Activated CD8-positive, alpha-beta memory T cell treated with anti-CD3 and anti-CD28 coated beads for 24 hours (primary cell): ENCODE measurements at places on chromosomes 7 and 10.

DNA sequence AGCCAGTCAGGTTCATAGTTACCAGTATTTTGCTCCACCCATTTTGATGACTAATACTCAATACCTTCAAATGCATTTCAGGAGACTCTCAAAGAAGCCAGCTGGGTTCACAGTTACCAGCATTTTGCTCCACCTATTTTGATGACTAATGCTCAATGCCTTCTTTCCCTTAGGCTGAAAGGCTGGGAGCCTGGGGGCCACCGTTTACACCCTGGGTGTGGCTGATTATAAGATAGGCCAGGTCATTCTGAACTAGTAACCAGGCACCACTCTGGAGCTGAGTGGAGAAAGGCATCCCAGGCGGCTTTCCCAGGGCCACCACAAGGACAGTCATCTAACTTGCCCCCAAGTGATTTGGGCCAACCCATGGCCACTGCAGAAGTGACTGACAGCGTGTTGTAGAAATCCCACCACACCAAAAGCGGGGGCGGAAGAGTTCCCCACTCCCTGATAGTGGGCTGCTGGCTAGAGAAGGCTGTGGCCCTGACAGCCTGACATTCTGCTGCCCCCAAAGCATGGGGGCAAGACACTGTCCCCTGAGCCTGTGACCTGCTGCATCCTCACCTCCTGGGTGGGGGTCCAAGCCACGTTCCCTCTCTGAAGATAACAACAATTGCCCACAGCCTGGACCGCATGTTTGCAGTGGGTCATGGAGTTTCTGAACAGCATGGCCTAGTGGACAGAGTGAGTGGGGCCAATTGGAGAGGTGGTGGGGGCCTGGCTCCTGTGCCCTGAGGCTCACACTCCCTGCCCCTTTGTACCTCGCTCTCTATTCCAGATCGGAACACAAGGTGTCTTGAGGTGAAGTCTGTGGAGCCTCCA, 23.0 kb upstream of the ZNF488 start:
- DNase-seq, result no peak

- DNase-seq, result no peak
These were observed 104.7 kb downstream of the CDH23 start for GRCh38 chr10:71501402-71501801.

DNA sequence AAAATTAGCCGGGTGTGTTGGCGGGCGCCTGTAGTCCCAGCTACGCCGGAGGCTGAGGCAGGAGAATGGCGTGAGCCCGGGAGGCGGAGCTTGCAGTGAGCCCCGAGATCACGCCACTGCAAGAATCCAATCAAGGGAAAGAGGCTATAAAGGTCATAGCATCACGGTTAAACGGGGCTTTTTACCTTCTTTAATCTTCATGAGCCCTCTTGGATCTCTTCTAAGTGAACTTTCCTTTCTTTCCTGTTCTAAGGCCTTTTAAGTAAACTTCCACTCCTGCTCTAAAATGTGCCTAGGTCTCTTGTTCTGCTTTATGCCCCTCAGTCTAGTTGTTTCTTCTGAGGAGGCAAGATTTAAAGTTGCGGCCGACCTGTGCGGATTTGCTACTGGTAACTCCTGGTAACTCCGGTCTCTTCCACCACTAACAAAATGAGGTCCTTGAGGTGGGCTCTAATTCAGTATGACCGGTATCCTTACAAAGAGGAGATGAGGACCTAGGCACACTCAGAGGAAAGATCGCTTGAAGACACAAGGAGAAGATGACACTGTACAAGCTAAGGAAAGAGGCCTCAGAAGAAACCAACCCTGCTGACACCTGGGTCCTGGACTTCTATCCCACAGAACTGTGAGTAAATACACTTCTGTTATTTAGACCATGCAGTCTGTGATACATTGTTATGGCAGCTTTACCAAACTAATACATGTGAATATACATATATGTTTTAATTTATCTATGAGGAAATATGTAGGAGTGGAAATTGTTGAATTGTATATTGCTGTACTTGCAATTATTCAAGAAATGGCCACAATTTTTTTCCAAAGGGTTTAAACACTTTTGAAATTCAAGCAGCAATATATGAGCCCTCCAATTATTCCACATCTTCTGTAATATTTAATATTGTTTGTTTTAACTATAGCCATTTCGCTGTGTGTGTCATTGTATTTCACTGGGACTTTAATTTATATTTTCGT, 331.5 kb upstream of the CNTNAP2 start:
- DNase-seq, result no peak

DNA sequence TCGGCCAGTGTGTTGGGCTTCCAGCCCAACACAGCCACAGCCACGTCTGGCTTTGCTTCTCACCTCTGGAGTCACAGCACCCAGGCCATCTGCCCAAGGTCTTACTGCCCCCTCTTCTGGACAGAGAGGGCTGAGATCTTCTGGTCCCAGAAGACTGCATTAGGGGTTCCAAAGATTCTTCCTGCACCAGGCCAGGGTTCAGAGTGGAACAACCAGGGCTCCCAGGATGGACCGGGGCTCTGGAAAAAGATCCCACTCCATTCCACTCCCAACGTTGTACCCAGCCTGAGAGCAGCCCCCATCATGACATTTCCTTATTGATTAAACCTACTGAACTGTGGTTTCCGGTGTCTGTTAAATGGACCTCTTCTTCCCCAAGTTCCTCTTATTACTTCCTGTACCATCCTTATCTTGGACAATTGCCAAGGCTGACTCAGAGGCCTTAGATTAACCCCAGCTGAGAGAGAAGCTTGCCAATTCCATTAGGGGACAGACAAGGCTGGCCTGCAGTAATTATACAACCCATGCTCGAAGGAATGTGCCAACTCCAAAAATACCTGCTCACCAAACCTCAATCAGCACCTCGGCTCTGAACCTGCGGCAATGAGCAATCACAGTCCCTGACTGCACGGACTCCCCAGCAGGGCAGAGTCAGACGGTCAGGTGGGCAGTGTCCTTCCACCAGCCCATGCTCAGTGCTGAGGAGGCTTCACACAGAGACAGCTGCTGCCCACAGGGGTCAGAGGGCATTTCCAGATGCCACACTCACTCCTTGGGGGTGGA, 47.9 kb upstream of the NPFFR1 start:
- no peak for DNase-seq

DNA sequence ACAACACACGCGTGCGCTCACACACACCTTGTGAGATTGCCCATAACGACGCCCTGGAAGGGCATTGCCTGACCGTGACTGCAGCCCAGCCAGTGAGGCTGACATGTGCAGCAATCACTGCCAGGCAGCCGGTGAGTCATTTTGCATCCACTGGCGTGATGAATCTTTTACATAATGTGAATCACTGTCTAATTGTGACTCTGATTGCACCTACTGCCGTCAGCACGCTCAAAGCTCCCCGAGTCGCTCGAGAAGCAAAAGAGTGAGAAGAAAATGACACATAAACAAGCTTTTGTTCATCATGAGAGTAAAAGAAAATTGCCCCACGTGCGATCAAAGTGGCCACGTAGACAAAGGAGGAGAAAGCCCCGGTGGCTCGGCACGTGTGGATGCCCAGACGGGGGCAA, 117.4 kb upstream of the PFKP start:
- DNase-seq, result no peak

DNA sequence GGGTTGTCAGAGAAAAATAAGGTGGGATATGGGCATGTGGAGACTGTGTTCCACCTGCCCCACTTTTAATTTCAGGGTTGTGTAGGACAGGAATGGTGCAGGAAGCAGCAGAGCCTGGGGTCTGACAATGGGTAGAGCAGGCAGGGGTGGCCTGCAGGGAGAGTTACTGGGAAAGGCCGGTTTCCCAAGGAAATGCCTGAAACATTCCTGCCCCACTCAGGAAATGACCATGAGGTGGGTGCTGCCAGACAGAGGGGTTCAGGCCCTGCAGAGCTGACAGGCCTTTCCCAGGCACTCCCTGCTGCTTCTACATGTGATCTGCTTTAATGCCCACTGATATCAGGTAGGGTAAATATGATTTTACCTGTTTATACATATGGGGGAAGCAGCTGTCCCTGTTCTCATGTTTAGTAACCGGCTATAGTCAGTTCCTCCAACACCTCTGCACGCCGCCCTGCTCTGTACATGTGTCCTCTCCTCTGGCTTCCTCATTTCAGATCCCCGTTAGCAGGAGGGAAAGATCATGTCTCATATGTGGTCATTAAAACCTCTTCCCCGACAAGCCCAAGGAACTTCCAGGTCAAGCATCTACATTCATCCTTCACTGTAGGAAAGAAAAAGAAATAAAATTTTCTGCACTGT, 118.6 kb upstream of the PRSS58 start:
- no peak for DNase-seq

- no peak for DNase-seq
These were observed 39.5 kb upstream of the CHST15 start for GRCh38 chr10:124132876-124133275.

- DNase-seq, result no peak
These were observed 982.4 kb upstream of the LRRTM3 start for GRCh38 chr10:65943451-65943850.

DNA sequence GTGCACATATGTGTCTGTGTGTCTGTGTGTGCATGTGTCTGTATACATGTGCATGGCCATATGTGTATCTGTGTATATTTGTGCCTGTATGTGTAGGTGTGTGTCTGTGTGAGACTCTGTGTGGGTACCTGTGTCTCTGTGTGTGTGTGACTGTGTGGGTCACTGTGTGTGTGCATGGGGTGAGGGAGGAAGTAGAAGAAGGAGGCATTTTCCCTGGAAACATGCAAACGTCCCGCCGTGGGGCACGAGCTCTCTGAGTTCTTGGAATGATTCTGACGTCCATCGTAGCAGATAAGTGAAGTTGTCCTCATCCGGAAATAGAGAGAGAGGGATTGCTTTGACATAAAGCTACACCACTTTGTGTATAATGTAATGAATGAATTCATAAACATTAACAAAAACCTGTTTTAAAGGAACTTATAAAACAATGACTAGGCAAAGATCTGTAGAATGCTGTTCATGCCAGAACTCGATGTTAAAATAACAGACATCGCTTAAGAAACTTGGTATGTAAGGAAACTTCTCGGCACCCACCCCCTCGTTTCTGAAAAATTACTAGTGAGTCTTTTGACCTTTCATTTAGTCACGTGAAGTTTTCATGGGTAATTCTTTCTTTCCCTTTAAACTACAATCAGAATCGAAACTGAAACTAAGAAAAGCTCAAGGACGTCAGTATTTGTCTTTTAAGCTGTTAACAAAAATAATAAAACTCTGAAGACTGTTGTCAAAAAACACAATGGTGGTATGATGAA, 43.6 kb upstream of the KLF6 start:
- no peak for DNase-seq

DNA sequence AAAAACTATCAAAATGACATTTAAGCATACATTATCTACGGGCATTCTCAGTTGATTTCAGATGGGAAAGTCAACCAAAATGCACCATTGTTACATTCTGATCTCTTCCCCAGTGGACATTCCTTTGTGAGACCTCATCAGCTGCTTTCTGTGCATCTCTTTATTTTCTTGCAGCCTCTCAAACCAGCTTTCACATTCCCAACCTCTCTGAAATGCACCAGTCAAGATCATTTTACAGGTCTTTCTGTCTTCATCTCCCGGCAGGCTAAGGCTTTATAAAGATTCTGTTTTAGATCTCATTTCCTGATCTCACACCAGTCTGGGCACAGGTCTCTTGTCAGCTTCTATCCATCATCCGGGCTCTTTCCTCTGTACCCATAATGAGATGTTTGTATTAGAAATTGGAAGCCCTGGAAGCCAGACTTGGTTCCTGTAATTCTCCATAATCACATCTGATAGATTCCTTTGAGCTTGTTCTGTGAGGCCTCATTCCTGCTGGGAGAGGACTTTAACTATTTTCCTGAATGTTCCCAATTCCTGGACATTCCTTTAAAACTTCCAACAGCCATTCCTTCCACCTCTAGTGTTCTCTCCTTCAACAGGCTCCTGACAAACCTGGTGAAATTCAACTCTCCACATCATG, 44.3 kb upstream of the ARL4A start:
- no peak for DNase-seq

- no peak for DNase-seq
These were observed 75.7 kb upstream of the INSYN2A start for GRCh38 chr10:127272076-127272475.

- no peak for DNase-seq
These were observed 192.2 kb downstream of the PRKG1 start for GRCh38 chr10:51266496-51266895.

- DNase-seq, result no peak
These were observed 125.7 kb downstream of the ABCA13 start for GRCh38 chr7:48296966-48297365.

DNA sequence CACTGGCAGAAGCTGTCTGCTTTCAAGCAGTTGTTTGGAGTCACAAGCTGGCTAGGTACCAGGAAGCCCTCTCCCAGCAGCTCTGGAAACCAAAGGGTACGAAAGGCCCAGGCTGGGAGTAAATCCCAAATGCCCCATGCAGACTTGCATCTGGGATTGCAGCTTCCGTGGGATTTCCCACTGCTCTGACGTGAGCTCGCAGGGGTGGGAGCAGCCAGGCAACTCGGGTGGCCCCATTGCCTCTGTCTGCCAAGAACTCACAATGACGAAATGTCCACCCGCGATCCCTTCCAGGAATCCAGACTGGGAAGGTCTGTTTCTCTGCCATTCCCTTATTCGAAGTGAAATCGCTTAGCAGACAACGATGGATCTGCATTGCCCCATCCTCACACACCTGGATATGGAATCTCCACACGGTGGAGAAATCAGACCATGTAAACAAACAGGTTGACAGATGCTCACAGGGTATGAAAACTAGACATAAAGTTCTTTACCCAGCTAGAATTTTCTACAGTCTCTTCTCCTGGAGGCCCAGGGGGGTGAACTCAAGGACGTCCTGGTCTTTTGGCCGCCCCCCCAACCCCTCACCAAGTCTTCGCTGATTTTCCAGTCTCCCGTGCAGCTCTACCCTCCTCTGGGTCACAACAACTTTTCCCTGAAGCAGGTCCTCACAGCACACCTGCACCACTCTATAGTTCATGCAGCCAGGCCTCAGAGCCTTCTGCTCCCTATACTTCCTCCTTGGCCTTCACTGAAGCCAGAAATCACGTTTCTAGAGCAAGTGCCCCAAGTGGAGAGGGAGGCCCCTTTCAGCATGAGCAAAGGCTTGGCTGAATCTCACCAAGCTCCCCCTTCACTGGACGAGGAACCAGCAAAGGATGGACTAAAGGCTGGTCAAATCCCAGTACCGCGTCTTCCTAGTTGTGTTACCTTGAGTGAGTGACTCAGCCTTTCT, 20.0 kb downstream of the SH3PXD2A start:
- DNase-seq, result no peak

GRCh38 chr7:147535701-147536111, 1054.9 kb upstream of the C7orf33 start:
- DNase-seq, result no peak

- DNase-seq, result no peak
These were observed 14.3 kb downstream of the ARHGAP12 start for GRCh38 chr10:31914370-31914769.

DNA sequence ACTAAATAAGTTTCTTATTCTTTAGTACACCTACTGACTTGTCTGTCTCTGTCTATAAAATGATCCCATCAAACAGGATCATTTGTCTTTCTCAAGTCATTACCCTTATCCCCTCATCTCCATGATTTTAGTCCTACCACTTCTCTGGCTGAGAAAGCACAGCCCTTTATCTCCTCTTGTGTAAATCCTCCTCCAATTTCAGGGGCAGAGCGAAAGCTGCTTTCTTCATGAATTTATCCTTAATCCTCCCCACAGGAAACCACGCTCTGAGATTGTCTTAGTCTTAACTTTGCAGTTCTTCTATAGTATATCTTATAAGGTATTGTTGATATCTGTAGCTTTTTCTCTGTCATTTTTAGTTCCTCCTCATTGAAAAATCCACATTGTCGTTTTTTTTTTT, 239.7 kb upstream of the PLXDC2 start:
- DNase-seq, result no peak
